HT1080 (cell line): ENCODE measurements at places on chromosomes 2 and 18. TPM values are rescaled to one million over a fixed set of nuclear protein-coding genes. Genes with fewer than 3 reads are reported as not detected.

Gene CCNYL1
- 5.0 and 9.9 TPM in 2 replicates for total RNA-seq

Gene BOLL
- total RNA-seq: not detected in 2 replicates

Gene CERKL
- 0.03 TPM in 1 of 2 replicates, not detected in the other for total RNA-seq

Gene CLEC4F
- not detected in 2 replicates for total RNA-seq

Gene CDK15
- total RNA-seq: 0.72 TPM in 1 of 2 replicates, not detected in the other

Gene CEP76
- 11.8 and 19.2 TPM in 2 replicates for total RNA-seq

Gene KANSL1L
- total RNA-seq: 5.6 and 6.4 TPM in 2 replicates

Gene INHA
- not detected in 2 replicates for total RNA-seq

DNA sequence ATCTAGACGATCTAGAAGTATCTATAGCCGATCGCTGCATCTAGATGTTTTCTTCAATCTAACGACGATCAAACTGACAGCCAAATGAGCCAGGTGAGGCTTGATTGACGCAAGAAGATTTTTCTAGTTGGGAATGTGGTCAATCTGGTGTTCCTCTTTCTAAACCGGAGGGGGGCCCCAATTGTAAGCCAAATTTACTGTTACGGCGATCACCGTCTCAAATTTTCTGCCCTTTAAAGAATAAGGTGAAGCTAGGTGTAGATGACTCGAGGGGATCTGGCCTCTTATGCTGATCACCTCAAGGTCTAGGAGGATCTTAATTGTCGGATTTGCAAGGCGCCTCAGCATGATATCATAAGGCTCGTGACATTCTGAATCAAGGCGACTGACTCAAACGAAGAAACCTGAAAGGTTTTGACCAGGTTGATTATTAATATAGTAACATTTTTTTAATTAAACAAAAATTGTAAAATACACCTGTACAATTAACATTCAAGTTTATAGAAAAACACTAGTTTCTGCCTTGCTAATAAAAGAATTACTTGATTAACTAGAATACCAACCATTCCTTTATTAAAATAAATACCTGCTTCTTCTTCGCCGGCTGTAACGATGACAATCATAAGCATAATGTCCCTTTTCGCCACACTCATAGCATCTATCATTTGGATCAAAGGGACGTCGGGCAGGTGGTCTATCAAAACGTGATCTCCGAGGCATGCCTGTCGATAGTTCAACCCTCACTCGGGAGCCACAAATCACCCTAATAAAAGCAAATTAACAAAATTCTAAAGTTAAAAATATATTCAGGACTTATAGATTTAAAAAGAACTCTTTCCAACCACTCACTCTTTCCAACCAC is 2.0 kb downstream of the SRSF7 start:
- no peak for DNase-seq

DNA sequence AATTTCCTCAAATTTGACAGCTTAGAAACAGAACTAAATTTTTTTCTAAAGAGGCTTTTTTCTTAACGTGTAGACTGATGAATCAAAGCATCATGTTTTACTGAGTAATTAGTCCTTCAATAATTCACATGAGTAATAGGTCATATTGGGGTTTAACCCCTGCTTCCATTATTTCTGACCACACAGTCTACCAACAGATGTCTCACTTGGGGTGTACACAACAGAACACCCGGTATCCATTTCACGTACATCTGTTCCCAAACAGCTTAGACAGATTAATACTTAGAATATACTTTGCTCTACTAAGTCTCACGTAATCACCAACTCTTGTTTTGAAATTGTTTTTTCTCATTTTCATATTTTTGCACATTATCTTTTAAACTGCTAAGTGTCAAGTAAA is 14.8 kb downstream of the CERKL start:
- no peak for DNase-seq

GRCh38 chr2:41903474-41904135 is 144.2 kb upstream of the PKDCC start:
- no peak for DNase-seq

GRCh38 chr18:3514312-3515216 is 64.6 kb downstream of the TGIF1 start:
- DNase-seq: no peak

GRCh38 chr2:109057686-109058085 is 68.7 kb upstream of the EDAR start:
- DNase-seq: no peak

DNA sequence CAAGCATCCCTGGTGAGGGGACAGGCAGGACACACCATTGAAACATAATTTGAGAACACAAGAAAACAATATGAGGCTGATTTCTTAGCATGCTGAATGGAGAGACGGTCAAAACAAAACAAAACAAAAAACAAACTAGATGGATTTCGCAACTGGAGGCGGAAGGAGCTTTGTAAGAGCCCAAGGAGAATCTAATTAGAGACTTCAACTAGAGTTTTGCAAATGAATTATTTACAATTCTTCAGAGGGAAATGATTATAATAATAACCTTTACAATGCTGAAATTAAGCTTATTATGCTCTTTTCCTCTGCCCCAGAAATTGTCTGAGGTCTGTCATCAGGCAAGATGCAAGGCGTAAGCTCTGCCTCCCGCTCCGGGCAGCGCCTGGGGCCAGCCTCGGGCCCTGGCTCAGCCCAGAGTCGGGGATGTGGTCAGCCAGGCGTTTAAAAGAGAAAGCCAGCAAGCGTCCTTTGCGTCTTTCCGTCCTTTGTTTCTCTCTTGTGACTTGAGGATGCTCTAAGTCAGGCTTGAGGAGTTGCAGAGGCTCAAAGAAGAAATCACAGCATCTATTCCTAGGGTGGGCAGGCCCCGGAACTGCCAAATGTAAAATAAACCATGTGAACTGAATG is 139.6 kb downstream of the TWIST2 start:
- DNase-seq: no peak

DNA sequence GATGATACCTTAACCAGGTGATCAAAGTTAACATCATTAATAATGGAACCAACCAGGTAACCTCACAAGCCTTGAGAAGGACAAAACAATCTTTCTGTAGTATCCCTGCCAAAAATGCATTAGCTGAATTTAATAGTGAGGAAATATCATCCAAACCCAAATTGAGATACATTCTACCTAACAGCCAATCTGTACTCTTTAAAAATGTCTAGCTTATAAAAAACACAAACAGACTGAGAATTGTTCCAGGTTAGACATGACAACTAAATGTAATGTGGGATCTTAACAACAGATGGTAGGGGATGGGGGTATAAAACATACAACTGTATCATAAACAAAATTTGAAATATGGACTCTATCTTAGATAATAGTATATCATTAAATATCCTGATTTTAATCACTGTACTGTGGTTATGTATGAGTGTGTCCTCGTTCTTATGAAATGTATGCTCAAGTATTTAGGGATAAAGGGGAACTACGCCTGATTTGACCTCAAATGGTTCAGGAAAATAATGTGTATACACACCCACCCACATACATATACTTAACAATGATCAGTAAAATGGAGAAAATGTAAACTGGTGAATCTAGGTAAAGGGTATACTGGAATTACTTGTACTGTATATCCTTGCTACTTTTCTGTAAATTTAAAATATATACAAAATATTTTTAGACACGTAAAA is 1.7 kb downstream of the FANCL start:
- DNase-seq: no peak

DNA sequence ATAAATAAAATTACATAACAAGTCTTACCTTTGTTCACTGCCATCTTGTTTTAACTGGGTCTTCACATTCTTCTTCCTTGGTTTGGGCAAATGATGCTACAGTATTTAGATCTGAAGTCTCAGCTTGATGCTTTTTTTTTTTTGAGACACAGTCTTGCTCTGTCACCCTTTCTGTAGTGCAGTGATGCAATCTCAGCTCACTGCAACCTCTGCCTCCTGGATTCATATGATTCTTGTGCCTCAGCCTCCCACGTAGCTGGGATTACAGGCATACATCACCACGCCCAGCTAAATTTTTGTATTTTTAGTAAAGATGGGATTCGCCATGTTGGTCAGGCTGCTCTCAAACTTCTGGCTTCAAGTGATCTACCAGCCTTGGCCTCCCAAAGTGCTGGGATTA is 53.2 kb upstream of the MAT2A start:
- no peak for DNase-seq
